Psoas muscle (tissue), 8 donors: ENCODE measurements at places on chromosomes 7 and 10. TPM values are rescaled to one million over a fixed set of nuclear protein-coding genes. Genes with fewer than 3 reads are reported as not detected.

Gene C10orf67
- 0.30 TPM for total RNA-seq

Gene CLRN3
- total RNA-seq, result not detected

Gene COL28A1
- 6.3 TPM for total RNA-seq

Gene SYT15
- total RNA-seq, result 2.4 TPM

- no peak for DNase-seq
These were observed 1255.5 kb upstream of the PHF14 start for GRCh38 chr7:9718071-9718661.

DNA sequence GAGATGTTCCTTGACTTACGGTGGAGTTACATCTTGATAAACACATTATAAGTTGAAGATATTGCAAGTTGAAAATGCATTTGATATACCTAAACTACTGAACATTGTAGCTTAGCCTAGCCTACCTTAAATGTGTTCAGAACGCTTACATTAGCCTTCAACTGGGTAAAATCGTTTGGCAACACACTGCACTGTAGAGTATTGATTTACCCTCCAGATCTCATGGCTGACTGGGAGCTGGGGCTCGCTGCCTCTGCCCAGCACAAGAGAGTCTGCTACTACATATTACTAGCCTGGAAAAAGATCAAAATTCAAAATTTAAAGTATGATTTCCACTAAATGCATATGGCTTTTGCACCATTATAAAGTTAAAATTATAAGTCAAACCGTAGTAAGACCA, 7.5 kb upstream of the AGR3 start:
- no peak for DNase-seq

GRCh38 chr10:68087685-68088401, 12.8 kb upstream of the HERC4 start:
- peak; percentile 82 for DNase-seq

DNA sequence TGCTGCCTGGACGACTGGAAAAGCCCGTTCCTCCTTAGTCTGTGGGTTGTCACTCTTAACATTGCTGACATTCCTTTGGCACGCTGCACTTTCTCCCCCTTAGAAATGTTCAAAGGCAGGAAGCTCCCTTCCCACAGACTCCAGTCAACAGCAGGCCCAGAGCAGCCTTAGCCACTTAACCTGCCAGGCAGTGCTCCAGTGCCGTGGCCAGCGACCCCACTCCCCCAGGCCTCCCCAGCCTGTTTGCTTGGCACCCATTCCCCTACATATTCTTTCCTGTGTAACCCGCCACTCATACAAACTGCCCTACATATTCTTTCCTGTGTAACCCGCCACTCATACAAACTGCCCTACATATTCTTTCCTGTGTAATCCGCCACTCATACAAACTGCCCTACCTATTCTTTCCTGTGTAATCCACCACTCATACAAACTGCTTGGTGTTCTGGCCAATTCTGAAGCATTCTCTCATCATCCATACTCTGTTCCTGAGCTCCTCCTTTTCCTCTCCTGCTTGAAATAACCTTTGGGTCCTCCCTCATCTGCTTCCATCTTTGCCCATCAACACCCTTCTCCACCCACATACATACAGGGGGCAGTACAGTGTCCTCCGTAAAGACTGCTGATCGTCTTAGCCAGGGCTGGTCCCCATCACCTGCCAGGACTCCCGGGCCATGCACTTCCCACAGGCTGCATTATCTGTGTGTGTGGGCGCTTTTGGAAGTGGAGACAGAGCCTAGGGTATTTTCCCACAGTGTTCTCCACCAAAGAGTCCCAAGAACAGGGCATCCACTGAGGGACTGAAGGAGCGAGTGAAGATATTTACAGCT, 57.3 kb downstream of the ADARB2 start:
- no peak for DNase-seq

DNA sequence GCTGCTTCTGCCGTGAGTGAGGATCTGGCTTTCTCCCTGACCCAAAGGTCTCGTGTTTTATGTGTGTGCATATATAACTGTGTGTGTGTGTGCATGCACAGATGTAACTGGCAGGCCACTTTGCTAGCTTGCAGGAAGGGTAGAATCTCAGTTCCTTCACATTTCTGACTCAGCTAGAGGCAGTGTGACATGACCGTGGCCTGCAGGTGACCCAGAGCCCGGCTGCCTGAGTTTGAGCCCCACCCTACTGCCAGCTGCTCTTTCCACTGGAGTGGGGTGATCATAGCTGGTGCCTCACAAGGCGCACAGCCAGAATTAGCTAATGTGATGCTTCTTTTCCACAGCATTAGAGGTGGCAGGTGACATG, 9.3 kb upstream of the MYL7 start:
- DNase-seq, result no peak

- DNase-seq, result no peak
These were observed 617.9 kb upstream of the POT1 start for GRCh38 chr7:125547505-125547904.

GRCh38 chr7:87021285-87021684, 38.2 kb downstream of the ELAPOR2 start:
- DNase-seq, result no peak

- no peak for DNase-seq
These were observed 31.2 kb downstream of the CXCL12 start for GRCh38 chr10:44353721-44354120.

DNA sequence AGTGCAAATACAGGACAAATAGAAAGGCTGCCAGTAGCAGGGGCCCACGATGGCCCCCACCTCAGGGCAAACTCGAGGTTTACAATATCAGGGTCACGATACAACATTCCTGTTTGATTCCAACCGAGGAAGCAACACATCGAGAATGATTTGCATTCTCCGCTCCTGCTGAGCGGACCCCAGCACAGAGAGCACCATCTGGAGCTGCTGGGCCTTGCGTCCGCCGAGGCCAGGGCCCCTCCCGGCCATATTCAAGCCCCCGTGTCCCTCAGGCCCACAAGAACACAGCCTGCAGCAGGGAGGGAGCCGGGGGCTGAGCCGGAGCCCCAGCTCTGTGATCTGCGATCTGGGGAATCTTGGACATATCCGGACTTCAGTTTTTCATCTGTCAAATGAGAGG, 84.3 kb downstream of the PRKAG2 start:
- peak; percentile 19 for DNase-seq

- DNase-seq, result no peak
These were observed 80.8 kb upstream of the UNC5B start for GRCh38 chr10:71131508-71132088.

GRCh38 chr10:53009961-53010907, 237.7 kb upstream of the MBL2 start:
- no peak for DNase-seq

DNA sequence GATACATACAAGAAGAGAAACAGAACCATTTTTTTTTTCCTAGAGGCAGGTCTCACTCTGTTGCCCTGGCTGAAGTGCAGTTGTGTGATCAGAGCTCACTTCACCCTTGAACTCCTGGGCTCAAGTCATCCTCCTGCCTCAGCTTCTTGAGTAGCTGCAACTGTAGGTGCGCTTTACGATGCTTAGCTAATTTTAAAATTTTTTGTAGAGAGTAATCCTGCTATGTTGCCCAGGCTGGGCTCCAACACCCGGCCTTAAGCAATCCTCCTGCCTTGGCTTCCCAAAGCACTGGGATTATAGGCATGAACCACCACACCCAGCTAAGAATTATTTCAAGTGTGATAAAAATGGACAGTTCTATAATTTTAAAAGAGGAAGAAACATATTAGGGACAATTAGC, 5.6 kb upstream of the ZEB1 start:
- DNase-seq, result no peak
